SJCRH30 (cell line): ENCODE measurements at places on chromosomes 3 and 15. TPM values are rescaled to one million over a fixed set of nuclear protein-coding genes. Genes with fewer than 3 reads are reported as not detected.

GRCh38 chr3:175573226-175573625 lies 714.1 kb downstream of the NAALADL2 start:
- DNase-seq, result no peak
- no peak overlapping the region for H3K4me3 ChIP-seq
- H3K36me3 ChIP-seq, result no peaks in the 10 kb centered on the region
- H3K27ac ChIP-seq, result no peak overlapping the region

- H3K4me1 ChIP-seq, result peaks cover 9% of the 10 kb centered on the region; the same call in 1 of the 2 replicates
- no peak for DNase-seq
- no peak overlapping the region for H3K27ac ChIP-seq
- H3K27me3 ChIP-seq, result no peaks in the 10 kb centered on the region
- no peak overlapping the region for H3K4me3 ChIP-seq
Observed at GRCh38 chr3:129732200-129732876, 125.9 kb upstream of the PLXND1 start.

GRCh38 chr15:51161491-51162220 lies 67.0 kb upstream of the TNFAIP8L3 start:
- H3K36me3 ChIP-seq, result no peaks in the 10 kb centered on the region
- DNase-seq, result peak; percentile 54
- H3K4me1 ChIP-seq, result peaks cover 20% of the 10 kb centered on the region
- no peaks in the 10 kb centered on the region for H3K27me3 ChIP-seq
- no peak overlapping the region for H3K27ac ChIP-seq

GRCh38 chr3:37922721-37923568 lies 61.3 kb downstream of the CTDSPL start:
- DNase-seq, result no peak
- H3K4me3 ChIP-seq, result no peak overlapping the region
- no peaks in the 10 kb centered on the region for H3K36me3 ChIP-seq

DNA sequence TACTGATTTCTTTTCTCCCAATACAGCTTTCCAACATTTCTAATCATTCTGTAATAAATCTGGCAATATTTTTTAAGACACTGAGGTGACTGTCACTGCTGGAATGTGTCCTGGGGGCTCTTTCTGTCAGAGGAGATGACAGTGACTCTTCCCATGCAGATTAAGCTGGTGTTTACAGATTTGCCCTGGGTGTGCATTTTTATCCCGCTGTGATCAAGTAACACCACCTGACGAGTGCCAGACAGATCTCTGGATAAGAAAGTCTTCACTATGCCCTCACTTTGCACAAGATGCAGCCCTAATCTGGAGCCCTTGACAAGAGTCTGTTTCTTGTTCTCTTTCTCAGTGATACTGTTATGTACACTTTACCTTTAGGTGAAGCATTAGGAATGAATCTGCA lies 477.7 kb downstream of the ZIC1 start:
- H3K27me3 ChIP-seq, result no peaks in the 10 kb centered on the region
- H3K36me3 ChIP-seq, result no peaks in the 10 kb centered on the region
- no peaks in the 10 kb centered on the region for H3K4me1 ChIP-seq
- H3K27ac ChIP-seq, result no peak overlapping the region

DNA sequence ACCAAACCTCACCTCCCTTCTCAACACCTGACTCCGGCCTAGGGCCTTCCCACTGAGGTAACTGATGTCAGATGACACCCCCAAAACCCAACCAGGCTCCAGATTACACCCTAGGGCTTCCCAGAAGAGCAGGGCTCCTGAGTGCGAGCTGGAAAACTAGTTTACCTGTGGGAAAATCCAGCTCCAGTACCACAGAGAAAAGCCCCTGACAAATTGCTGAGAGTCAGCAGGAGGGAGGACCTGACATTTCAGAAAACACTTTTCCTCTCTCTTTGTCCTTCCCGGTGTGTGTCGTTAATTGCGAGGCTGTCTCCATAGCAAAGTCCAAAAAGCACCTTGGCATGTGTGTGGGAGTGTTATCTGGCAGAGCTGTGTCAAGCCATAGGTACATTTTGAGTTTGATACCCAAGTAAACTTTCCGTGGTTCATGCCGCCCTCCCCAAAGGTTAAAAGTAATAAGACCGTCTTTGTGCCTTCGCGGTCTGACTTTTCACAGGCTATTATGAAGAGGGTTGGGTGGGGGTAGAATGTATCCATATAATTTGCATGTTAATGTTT lies 79.8 kb upstream of the FNDC3B start:
- no peaks in the 10 kb centered on the region for H3K4me1 ChIP-seq
- no peak overlapping the region for H3K4me3 ChIP-seq
- DNase-seq, result no peak

- no peaks in the 10 kb centered on the region for H3K27me3 ChIP-seq
- no peak for DNase-seq
- 0 out of 2 replicates have a peak, but pooled peaks cover 4% of the 10 kb centered on the region for H3K4me1 ChIP-seq
- H3K4me3 ChIP-seq, result no peak overlapping the region
Observed at GRCh38 chr15:77010312-77010686, 15.4 kb downstream of the PSTPIP1 start.

DNA sequence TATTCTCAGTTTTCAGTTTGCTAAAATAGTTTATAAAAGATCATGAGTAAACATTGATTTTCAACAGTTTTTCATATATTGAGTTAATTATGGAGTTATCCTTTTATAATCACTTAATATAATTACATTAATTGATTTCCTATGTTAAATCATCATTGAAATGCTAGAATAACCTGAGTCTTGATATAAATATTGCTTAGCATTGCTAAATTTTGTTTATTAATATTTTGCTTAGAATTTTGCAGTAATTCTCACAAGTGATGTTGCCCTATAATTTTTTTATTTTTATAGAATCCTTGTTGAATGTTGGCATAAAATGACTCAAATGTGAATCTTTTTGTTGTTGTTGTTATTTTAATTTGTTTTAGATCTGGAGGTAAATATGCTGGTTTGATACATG lies 654.2 kb downstream of the OTOL1 start:
- H3K27me3 ChIP-seq, result no peaks in the 10 kb centered on the region
- no peaks in the 10 kb centered on the region for H3K4me1 ChIP-seq
- H3K27ac ChIP-seq, result no peak overlapping the region
- H3K36me3 ChIP-seq, result no peaks in the 10 kb centered on the region
- DNase-seq, result no peak
- H3K4me3 ChIP-seq, result no peak overlapping the region

GRCh38 chr15:94576889-94577533 lies 345.6 kb downstream of the MCTP2 start:
- H3K27me3 ChIP-seq, result no peaks in the 10 kb centered on the region
- H3K4me3 ChIP-seq, result no peak overlapping the region
- DNase-seq, result peak; percentile 40
- no peak overlapping the region for H3K27ac ChIP-seq

GRCh38 chr15:62719316-62719715 lies 323.2 kb upstream of the TPM1 start:
- no peak overlapping the region for H3K4me3 ChIP-seq
- no peak for DNase-seq
- no peaks in the 10 kb centered on the region for H3K36me3 ChIP-seq
- no peaks in the 10 kb centered on the region for H3K4me1 ChIP-seq
- no peaks in the 10 kb centered on the region for H3K27me3 ChIP-seq

DNA sequence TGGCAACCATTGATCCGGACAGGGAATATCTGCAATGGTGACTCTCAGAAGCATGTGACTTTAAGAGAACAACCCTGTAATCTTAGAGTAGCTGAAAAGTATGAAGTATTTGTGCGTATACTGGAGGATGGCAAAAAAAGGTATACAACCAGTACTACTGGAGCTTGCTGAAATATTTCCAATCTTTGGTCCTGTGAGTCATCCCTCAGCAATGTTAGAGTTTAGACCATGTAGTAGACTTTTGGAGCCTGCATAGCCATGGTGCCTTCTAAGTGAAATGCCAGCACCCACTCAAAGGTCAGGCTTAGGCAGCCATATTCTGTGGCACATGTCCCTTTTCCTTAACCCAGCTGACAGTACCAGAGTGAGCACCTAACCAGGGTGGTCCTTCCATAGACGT lies 429.4 kb downstream of the NTRK3 start:
- no peaks in the 10 kb centered on the region for H3K36me3 ChIP-seq
- H3K27me3 ChIP-seq, result no peaks in the 10 kb centered on the region
- no peaks in the 10 kb centered on the region for H3K4me1 ChIP-seq
- DNase-seq, result no peak
- H3K4me3 ChIP-seq, result no peak overlapping the region

C3orf22 gene
- total RNA-seq, result not detected in 2 replicates

KCNMB2 gene
- total RNA-seq, result not detected in 2 replicates

FAIM gene
- 26.6 TPM in 2 replicates for total RNA-seq

GOLGA8T gene
- not detected in 2 replicates for total RNA-seq

BCL6 gene
- total RNA-seq, result 0.65 and 0.76 TPM in 2 replicates

ARNT2 gene
- 2.2 and 2.5 TPM in 2 replicates for total RNA-seq

SHF gene
- total RNA-seq, result 22.1 and 22.9 TPM in 2 replicates

RTP3 gene
- not detected in 2 replicates for total RNA-seq

MAP1A gene
- 10.1 and 10.3 TPM in 2 replicates for total RNA-seq

INSYN1 gene
- total RNA-seq, result 0.05 TPM in 1 of 2 replicates, not detected in the other
